Osteoblast (primary cell): ENCODE measurements at places on chromosomes 1 and 21. TPM values are rescaled to one million over a fixed set of nuclear protein-coding genes. Genes with fewer than 3 reads are reported as not detected.

TBX15 gene
- total RNA-seq: 38.0 and 44.5 TPM in 2 replicates

SPRR2A gene
- not detected in 2 replicates for total RNA-seq

HS2ST1 gene
- 20.3 and 22.1 TPM in 2 replicates for total RNA-seq

RHBDL2 gene
- 0.59 and 0.72 TPM in 2 replicates for total RNA-seq

FBXO28 gene
- total RNA-seq: 35.5 and 36.5 TPM in 2 replicates

PDC gene
- not detected in 2 replicates for total RNA-seq

SPRR2G gene
- total RNA-seq: not detected in 2 replicates

TUFT1 gene
- 12.7 and 16.3 TPM in 2 replicates for total RNA-seq

SPATA46 gene
- not detected in 2 replicates for total RNA-seq

C1orf146 gene
- total RNA-seq: not detected in 2 replicates

PADI2 gene
- under 0.01 and 0.29 TPM in 2 replicates for total RNA-seq

CNKSR1 gene
- total RNA-seq: under 0.01 TPM in 1 of 2 replicates, not detected in the other

LRRC39 gene
- total RNA-seq: 0.36 and 1.2 TPM in 2 replicates

SPRR1A gene
- total RNA-seq: not detected in 2 replicates

OPTC gene
- not detected in 2 replicates for total RNA-seq

RUNX1 gene
- 40.9 and 60.4 TPM in 2 replicates for total RNA-seq

CATSPERE gene
- 1.4 and 1.8 TPM in 2 replicates for total RNA-seq

EPHA10 gene
- not detected in 2 replicates for total RNA-seq

VN1R5 gene
- total RNA-seq: not detected in 2 replicates

IL6R gene
- 5.3 and 8.0 TPM in 2 replicates for total RNA-seq

FAM151A gene
- not detected in 2 replicates for total RNA-seq

FNDC7 gene
- not detected in 2 replicates for total RNA-seq

ALG14 gene
- 1.4 and 2.7 TPM in 2 replicates for total RNA-seq

CCDC185 gene
- not detected in 2 replicates for total RNA-seq

FAM72A gene
- 2.2 and 3.2 TPM in 2 replicates for total RNA-seq

CNN3 gene
- total RNA-seq: 316 and 333 TPM in 2 replicates

C4BPA gene
- total RNA-seq: not detected in 2 replicates

PRRX1 gene
- total RNA-seq: 307 and 427 TPM in 2 replicates

MSH4 gene
- under 0.01 and 0.29 TPM in 2 replicates for total RNA-seq

FMO1 gene
- total RNA-seq: not detected in 2 replicates

VWA5B1 gene
- total RNA-seq: not detected in 2 replicates
